ENCODE measurements at places on chromosomes 5 and 9. TPM values are rescaled to one million over a fixed set of nuclear protein-coding genes. Genes with fewer than 3 reads are reported as not detected.

PIP5K1B gene
- total RNA-seq: 0.06 TPM

DRD1 gene
- total RNA-seq: 0.53 TPM

GPRIN1 gene
- 3.2 TPM for total RNA-seq

PCDHGA6 gene
- total RNA-seq: 5.3 TPM

PTCD2 gene
- 8.3 TPM for total RNA-seq

SUSD3 gene
- not detected for total RNA-seq

IL7R gene
- 0.12 TPM for total RNA-seq

PTGER4 gene
- total RNA-seq: 20.6 TPM

SPINK5 gene
- 0.13 TPM for total RNA-seq
